ENCODE measurements at places on chromosomes 11 and 22. TPM values are rescaled to one million over a fixed set of nuclear protein-coding genes. Genes with fewer than 3 reads are reported as not detected.

The PATE4 gene
- not detected for total RNA-seq

The FLRT1 gene
- total RNA-seq, result 0.10 TPM

The SNX32 gene
- total RNA-seq, result 0.09 TPM

The OR52N4 gene
- not detected for total RNA-seq

The MIOX gene
- total RNA-seq, result 0.11 TPM

The OR51S1 gene
- not detected for total RNA-seq

The OR4C12 gene
- not detected for total RNA-seq

The BRSK2 gene
- total RNA-seq, result 6.3 TPM

The ZC3H12C gene
- 6.6 TPM for total RNA-seq

The ANO3 gene
- not detected for total RNA-seq

The GPR83 gene
- 0.07 TPM for total RNA-seq
